ENCODE measurements at places on chromosomes 3 and 15. TPM values are rescaled to one million over a fixed set of nuclear protein-coding genes. Genes with fewer than 3 reads are reported as not detected.

GOLGA8M gene
- total RNA-seq = 4.6 TPM

GOLGA8O gene
- 1.6 TPM for total RNA-seq

CHRD gene
- 0.28 TPM for total RNA-seq

MORC1 gene
- total RNA-seq = not detected

ZNF385D gene
- 0.47 TPM for total RNA-seq

NR2E3 gene
- total RNA-seq = not detected

RFX7 gene
- 27.9 TPM for total RNA-seq

CCR9 gene
- total RNA-seq = 4.2 TPM

BLM gene
- total RNA-seq = 7.5 TPM

TMEM108 gene
- not detected for total RNA-seq

MYO5A gene
- total RNA-seq = 25.2 TPM

HIGD2B gene
- not detected for total RNA-seq

GOLGA8T gene
- 0.72 TPM for total RNA-seq

IL17RB gene
- 1.3 TPM for total RNA-seq

ENTPD3 gene
- total RNA-seq = not detected

CDC25A gene
- total RNA-seq = 1.1 TPM

LTK gene
- 3.9 TPM for total RNA-seq

CYP1A2 gene
- total RNA-seq = not detected

SHC4 gene
- 0.18 TPM for total RNA-seq

PAQR5 gene
- not detected for total RNA-seq

ST8SIA2 gene
- not detected for total RNA-seq

NPHP3 gene
- 59.9 TPM for total RNA-seq
